ENCODE measurements at places on chromosomes 16 and 17. TPM values are rescaled to one million over a fixed set of nuclear protein-coding genes. Genes with fewer than 3 reads are reported as not detected.

CCDC78 gene
- 4.4 TPM for total RNA-seq

MPP2 gene
- 1.3 TPM for total RNA-seq

LRRC45 gene
- total RNA-seq, result 23.9 TPM

GRCh38 chr16:79468631-79469030 lies 131.9 kb downstream of the MAF start:
- no peak for ATAC-seq

Measured in activated T-helper 17 cell treated with anti-CD3 and anti-CD28 coated beads, Interleukin-2, amount 50 U/mL, for 72 hours (primary cell).